RPMI7951 (cell line): ENCODE measurements at places on chromosomes 11 and 22. TPM values are rescaled to one million over a fixed set of nuclear protein-coding genes. Genes with fewer than 3 reads are reported as not detected.
A peak's percentile ranks its signal among the peaks of the same experiment; 100 is the strongest.

The CEP126 gene
- 0.78 and 2.6 TPM in 2 replicates for total RNA-seq

DNA sequence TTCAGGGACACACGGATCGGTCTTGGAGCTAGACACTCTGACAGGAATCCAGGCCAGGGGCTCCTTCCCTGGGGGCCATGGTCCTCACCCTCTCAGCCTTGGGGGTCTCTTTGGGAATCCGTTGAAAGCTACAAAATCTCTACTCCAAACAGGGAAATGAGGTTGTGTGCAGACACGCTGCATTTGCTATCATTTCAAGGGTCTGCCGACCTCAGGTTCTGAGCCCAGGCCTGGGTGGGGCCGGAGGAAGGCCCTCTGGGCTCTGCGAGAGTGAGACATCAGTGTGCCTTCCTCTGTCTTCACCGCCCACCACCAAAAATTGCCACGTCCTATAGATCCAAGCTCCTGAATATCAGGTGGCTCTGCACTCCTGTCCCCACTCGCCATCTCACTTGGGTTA lies 74.4 kb upstream of the FGF3 start:
- no peak for DNase-seq

DNA sequence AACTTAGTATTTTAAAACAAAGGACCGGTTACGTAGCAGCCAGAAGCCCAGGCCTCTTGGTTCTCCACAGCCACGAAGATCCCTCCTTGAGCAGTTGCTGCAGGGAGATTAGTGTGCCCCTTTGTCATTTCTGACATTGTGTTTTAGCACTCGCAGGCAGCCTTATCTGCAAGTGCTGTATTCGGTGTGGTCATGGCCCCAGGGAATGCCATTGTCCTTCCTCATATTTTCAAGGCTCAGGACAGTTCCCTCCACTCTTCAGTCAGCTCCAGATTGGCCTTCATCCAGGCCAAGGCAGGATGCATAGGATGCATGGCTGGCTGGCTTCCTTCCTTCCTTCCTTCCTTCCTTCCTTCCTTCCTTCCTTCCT lies 88.5 kb downstream of the ZBTB16 start:
- DNase-seq, result peak; percentile 40

DNA sequence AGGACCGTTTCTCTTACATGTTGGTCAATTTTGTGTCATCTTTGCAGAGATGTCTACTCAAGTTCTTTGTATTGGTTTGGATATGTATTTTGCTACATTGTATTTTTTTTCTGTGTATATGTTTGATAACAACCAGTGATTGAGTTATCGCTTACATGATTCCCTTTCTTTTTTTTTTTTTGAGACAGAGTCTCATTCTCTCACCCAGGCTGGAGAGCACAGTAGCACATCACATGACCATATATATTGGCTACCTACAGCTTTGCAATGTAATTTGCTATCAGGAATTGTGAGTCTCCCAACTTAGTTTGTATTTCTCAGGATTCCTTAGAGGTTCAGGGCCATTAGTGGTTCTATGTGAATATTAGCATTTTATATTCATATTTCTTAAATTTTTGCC lies 59.5 kb downstream of the LRRC74B start:
- no peak for DNase-seq

- no peak for DNase-seq
Observed at GRCh38 chr11:58490827-58491226, 17.1 kb downstream of the OR5B21 start.
